ENCODE measurements at places on chromosomes 3 and 15. TPM values are rescaled to one million over a fixed set of nuclear protein-coding genes. Genes with fewer than 3 reads are reported as not detected.
A peak's percentile ranks its signal among the peaks of the same experiment; 100 is the strongest.

DNA sequence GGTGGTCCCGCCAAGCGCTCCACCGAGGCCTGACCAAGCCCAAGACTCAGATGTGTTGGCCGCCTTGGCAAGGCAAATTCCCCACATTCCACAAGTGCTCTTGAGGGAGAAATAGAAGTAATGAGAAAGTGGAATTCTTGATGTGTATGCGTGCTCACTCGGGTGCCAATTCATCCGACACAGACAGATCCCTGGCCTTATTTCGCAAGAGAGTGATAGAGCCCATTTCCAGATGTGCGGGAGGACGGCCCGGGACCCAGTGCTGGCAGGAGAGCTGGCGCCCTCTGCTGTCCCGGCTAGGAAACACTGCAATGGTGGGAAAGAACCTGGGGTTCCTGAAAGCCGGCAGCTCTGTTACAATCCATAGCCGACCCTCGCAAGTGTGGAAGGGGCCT lies 76.0 kb downstream of the HMG20A start:
- no peaks in the 10 kb centered on the region for H3K27me3 ChIP-seq
- no peak overlapping the region for H3K4me3 ChIP-seq
- DNase-seq: peak; percentile 45
- peaks cover 16% of the 10 kb centered on the region for H3K4me1 ChIP-seq
- peak overlapping the region; percentile 65 for H3K27ac ChIP-seq
- no peaks in the 10 kb centered on the region for H3K36me3 ChIP-seq

DNA sequence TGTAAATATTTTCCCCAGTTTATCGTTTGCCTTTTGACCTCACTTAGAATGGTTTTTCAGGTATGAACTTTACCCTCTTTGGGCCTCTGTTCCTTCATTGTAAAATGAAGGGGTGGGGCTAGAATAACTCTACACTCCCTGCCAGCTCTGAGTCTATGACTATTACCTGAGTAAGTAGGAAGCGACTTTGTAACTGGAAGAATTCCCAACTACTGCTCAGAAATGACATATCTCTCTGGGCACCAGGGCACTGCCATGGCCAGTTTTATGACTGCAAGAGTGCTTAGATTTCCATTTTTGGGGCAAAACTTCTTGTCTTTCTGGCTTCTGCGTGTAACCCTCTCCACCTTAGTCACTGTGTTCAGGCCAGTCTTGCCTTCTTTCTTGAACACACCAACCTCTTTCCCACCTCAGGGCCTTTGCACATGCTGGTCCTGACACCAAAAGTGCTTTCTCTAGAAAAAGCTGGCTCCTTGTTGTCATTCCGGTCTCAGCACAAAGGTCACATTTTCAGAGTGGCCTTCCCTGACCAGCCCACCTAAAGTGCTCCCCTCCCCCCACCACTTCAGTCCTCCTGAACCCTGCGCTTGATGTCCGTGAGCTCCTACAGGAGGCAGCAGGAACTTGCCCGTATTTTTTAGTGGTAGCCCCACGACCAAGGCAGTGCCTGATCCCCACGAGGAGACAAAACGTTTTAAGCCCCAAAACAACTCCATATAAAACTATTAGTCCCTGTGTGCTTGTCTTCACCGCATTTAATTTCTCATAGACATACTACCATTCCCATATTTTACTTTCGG lies 25.6 kb downstream of the CDCP1 start:
- H3K27me3 ChIP-seq: peaks cover 3% of the 10 kb centered on the region
- no peaks in the 10 kb centered on the region for H3K36me3 ChIP-seq
- H3K4me3 ChIP-seq: no peak overlapping the region
- peaks cover 18% of the 10 kb centered on the region for H3K4me1 ChIP-seq
- H3K27ac ChIP-seq: no peak overlapping the region

Gene UBR1
- polyA plus RNA-seq: 16.1 TPM

- no peaks in the 10 kb centered on the region for H3K36me3 ChIP-seq
- peaks cover 3% of the 10 kb centered on the region for H3K27me3 ChIP-seq
- H3K4me3 ChIP-seq: no peak overlapping the region
- DNase-seq: no peak
- no peak overlapping the region for H3K27ac ChIP-seq
These were observed 10.5 kb downstream of the SLC24A5 start for GRCh38 chr15:48131324-48131723.

GRCh38 chr15:74580538-74581350 lies 34.9 kb upstream of the CLK3 start:
- no peaks in the 10 kb centered on the region for H3K27me3 ChIP-seq
- no peak overlapping the region for H3K27ac ChIP-seq
- H3K4me1 ChIP-seq: peaks cover 5% of the 10 kb centered on the region
- peaks cover 78% of the 10 kb centered on the region for H3K36me3 ChIP-seq
- no peak for DNase-seq

Gene FYCO1
- polyA plus RNA-seq: 1.7 TPM

Gene EOMES
- 103 TPM for polyA plus RNA-seq

GRCh38 chr15:61527836-61528580 lies 298.9 kb upstream of the RORA start:
- no peak for DNase-seq
- H3K4me1 ChIP-seq: no peaks in the 10 kb centered on the region

DNA sequence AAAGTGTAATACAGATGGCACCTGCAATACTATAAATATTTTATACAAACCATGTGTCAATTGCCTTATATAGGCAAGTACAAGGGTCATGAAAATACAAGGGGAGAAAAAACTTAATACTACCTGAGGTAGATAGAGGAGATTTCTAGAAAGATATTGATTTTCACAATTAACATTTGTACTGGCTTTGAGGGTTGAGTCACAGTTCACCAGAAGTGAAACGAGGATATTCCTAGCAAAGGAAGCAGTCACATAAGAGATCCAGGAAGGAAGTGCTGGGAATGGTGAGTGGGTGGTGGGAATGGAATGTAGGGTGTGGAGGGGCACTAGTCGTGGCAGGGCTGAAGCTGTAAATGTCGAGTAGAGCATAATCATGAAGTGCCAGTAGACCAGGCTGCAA lies 108.7 kb downstream of the P2RY1 start:
- DNase-seq: no peak
- H3K27me3 ChIP-seq: no peaks in the 10 kb centered on the region
- no peak overlapping the region for H3K27ac ChIP-seq

- DNase-seq: no peak
- no peaks in the 10 kb centered on the region for H3K27me3 ChIP-seq
- H3K4me3 ChIP-seq: no peak overlapping the region
- no peaks in the 10 kb centered on the region for H3K36me3 ChIP-seq
- H3K27ac ChIP-seq: no peak overlapping the region
These were observed 3.5 kb upstream of the CCDC9B start for GRCh38 chr15:40344217-40344616.

Gene CCDC12
- 106 TPM for polyA plus RNA-seq

DNA sequence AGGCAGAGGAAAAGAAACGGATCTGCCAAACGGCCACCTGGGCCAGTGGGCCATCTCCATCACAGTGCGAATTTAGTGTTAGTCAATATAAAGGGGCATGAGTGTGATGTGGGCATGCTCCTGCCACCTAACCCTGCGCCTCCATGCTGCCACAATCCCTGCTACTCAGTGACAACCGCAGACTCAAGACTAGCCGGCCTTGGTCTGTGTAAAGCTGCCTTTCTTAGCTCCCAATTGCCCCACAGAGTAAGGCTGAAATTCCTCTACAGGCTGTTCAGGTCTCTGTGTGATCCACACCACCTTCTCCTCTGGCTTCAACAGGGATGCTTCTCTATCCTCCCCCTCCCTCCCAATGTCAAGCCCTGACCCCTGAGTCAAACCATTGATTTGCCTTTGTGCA lies 269.7 kb downstream of the XXYLT1 start:
- no peak overlapping the region for H3K27ac ChIP-seq
- H3K27me3 ChIP-seq: peaks cover 2% of the 10 kb centered on the region
- peak; percentile 5 for DNase-seq
- no peak overlapping the region for H3K4me3 ChIP-seq

DNA sequence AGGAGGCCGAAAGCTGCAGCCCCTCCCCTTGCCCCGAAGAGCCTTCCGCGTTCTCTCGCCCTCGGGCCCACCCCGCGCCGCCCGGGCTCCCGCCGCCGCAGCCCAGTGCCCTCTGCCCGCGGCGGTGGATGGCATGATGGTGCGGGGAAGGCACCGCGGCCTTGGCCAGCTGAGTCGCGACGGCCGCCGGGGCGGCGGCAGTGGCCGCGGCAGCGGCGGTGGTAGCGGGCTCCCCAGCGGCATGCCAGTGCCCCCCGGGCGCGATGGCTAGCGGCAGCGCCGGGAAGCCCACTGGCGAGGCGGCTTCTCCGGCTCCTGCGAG lies 1.2 kb downstream of the TLNRD1 start:
- no peak for DNase-seq
- no peak overlapping the region for H3K27ac ChIP-seq
- H3K4me3 ChIP-seq: peak overlapping the region; percentile 84
- no peaks in the 10 kb centered on the region for H3K27me3 ChIP-seq
- peaks cover 53% of the 10 kb centered on the region for H3K4me1 ChIP-seq

Gene SYNPR
- not detected for polyA plus RNA-seq

DNA sequence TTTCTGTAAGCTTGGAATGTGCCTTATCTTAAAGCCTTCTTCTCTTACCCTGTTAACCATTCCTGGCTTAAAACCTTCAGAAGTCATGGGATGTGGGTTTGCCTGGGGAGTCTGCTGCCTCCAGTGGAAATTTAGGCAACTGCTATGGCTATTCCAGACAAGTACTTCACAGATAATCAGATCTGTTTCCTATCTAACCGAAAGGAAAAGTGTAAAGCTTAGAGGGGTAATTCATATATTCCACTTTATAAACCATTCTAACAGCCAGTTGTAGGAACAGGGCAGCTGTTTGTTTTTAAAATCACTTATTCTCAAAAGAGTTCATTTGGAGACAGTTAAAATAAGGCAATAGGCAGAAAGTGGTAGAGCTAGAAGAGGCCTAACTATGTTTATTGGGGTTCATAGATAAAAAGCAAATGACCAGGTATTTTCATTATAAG lies 219.9 kb downstream of the TCF12 start:
- no peak for DNase-seq
- H3K36me3 ChIP-seq: no peaks in the 10 kb centered on the region
- H3K27me3 ChIP-seq: no peaks in the 10 kb centered on the region
- H3K4me1 ChIP-seq: peaks cover 6% of the 10 kb centered on the region
- no peak overlapping the region for H3K4me3 ChIP-seq
- no peak overlapping the region for H3K27ac ChIP-seq

GRCh38 chr3:15636028-15636709 lies 34.6 kb downstream of the BTD start:
- H3K4me3 ChIP-seq: no peak overlapping the region
- DNase-seq: no peak
- peaks cover 5% of the 10 kb centered on the region for H3K4me1 ChIP-seq
- no peaks in the 10 kb centered on the region for H3K27me3 ChIP-seq
- no peak overlapping the region for H3K27ac ChIP-seq

DNA sequence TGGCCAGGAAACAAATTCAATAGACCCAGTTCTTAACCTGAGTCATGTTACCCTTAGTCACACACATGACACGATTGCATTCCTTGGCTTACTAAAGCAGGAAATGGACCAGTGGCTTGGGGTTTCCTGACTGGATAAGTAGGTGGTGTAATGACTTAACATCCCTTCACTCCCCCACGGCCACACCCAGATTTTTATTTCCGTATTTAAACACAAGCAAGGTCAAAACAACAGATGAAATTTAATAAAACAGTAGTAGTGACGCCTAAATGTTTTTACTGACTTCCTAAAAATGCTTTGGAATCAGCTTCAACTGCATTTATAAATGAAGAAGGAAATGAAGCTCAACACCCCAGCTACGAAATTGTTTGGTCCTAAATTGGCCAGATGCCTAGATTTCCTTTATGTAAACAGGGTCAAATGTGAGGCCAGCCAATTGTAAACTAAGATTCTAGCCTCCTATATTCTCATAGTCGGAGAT lies 324.3 kb downstream of the CHST2 start:
- DNase-seq: no peak
- no peak overlapping the region for H3K4me3 ChIP-seq
- peaks cover 9% of the 10 kb centered on the region for H3K36me3 ChIP-seq
- no peaks in the 10 kb centered on the region for H3K27me3 ChIP-seq

GRCh38 chr3:13210221-13210975 lies 137.2 kb upstream of the IQSEC1 start:
- peaks cover 20% of the 10 kb centered on the region for H3K27me3 ChIP-seq
- H3K27ac ChIP-seq: no peak overlapping the region
- no peaks in the 10 kb centered on the region for H3K4me1 ChIP-seq
- DNase-seq: no peak
